Naive thymus-derived CD8-positive, alpha-beta T cell (primary cell): ENCODE measurements at places on chromosomes 2 and 18. TPM values are rescaled to one million over a fixed set of nuclear protein-coding genes. Genes with fewer than 3 reads are reported as not detected.

NR4A2 gene
- total RNA-seq: 2.8 TPM

TXNDC2 gene
- not detected for total RNA-seq

TMEM198 gene
- total RNA-seq: 0.49 TPM

TBR1 gene
- total RNA-seq: not detected

MZT2B gene
- 208 TPM for total RNA-seq

NTSR2 gene
- total RNA-seq: not detected

CCDC102B gene
- 7.7 TPM for total RNA-seq

HOXD12 gene
- not detected for total RNA-seq

RAB6C gene
- not detected for total RNA-seq

IL1B gene
- total RNA-seq: not detected

DSEL gene
- 2.9 TPM for total RNA-seq

NUP35 gene
- total RNA-seq: 20.7 TPM

RPIA gene
- 31.6 TPM for total RNA-seq

CD8B2 gene
- 14.1 TPM for total RNA-seq

ACMSD gene
- not detected for total RNA-seq

EPAS1 gene
- 1.2 TPM for total RNA-seq

CYP27A1 gene
- 0.31 TPM for total RNA-seq

ABCG8 gene
- total RNA-seq: not detected

TP53I3 gene
- total RNA-seq: 1.0 TPM
